Activated CD8-positive, alpha-beta T cell treated with anti-CD3 and anti-CD28 coated beads for 36 hours (primary cell): ENCODE measurements at places on chromosomes 12 and 14. TPM values are rescaled to one million over a fixed set of nuclear protein-coding genes. Genes with fewer than 3 reads are reported as not detected.

RNASE13 gene
- total RNA-seq = not detected

GAPDH gene
- total RNA-seq = 9,109 TPM

PLEKHD1 gene
- 0.07 TPM for total RNA-seq

DTX1 gene
- 3.4 TPM for total RNA-seq

MYF5 gene
- total RNA-seq = not detected

KERA gene
- total RNA-seq = not detected

KLRD1 gene
- total RNA-seq = 6.9 TPM

ZCRB1 gene
- total RNA-seq = 81.3 TPM

HOXC12 gene
- total RNA-seq = not detected

P2RX2 gene
- not detected for total RNA-seq

RBM19 gene
- 66.9 TPM for total RNA-seq

OR11H6 gene
- not detected for total RNA-seq

TAS2R13 gene
- 0.31 TPM for total RNA-seq

GALNT4 gene
- 5.9 TPM for total RNA-seq

KRT71 gene
- not detected for total RNA-seq

LRRC43 gene
- not detected for total RNA-seq

SYT1 gene
- not detected for total RNA-seq

ZC2HC1C gene
- 0.45 TPM for total RNA-seq

LALBA gene
- total RNA-seq = not detected

OR4E2 gene
- not detected for total RNA-seq

RNU4-1 gene
- total RNA-seq = 692 TPM

DGLUCY gene
- 52.3 TPM for total RNA-seq

CIROP gene
- total RNA-seq = not detected

BATF gene
- total RNA-seq = 46.4 TPM

LMNTD1 gene
- not detected for total RNA-seq
